A549 treated with AZD2906 at 1 μM for 4 hours (cell line): ENCODE measurements at places on chromosomes 1 and 21. TPM values are rescaled to one million over a fixed set of nuclear protein-coding genes. Genes with fewer than 3 reads are reported as not detected.

The TIAM1 gene
- total RNA-seq, result 0.44 to 1.0 TPM (median 0.67 TPM) in 5 replicates

The CFAP57 gene
- total RNA-seq, result 0.20 to 0.53 TPM (median 0.38 TPM) in 5 replicates

The PBX1 gene
- total RNA-seq, result 10.3 to 12.8 TPM (median 12.3 TPM) in 5 replicates

The CYB561D1 gene
- total RNA-seq, result 4.1 to 4.2 TPM (median 4.2 TPM) in 5 replicates

The LCE1C gene
- 0.22 TPM in 1 of 5 replicates, not detected in the others for total RNA-seq

The ZNF648 gene
- total RNA-seq, result not detected in 5 replicates

The LRRC71 gene
- total RNA-seq, result 0.06 to 0.19 TPM (median 0.15 TPM) in 5 replicates

The HHIPL2 gene
- total RNA-seq, result 9.1 to 11.6 TPM (median 9.8 TPM) in 5 replicates

The ASPM gene
- total RNA-seq, result 17.6 to 22.5 TPM (median 20.6 TPM) in 5 replicates
